ENCODE measurements at places on chromosomes 16 and 17. TPM values are rescaled to one million over a fixed set of nuclear protein-coding genes. Genes with fewer than 3 reads are reported as not detected.

Gene C16orf46
- 0.11 TPM for total RNA-seq

Gene TBX21
- total RNA-seq = not detected

GRCh38 chr17:20313891-20314290 is 153.4 kb downstream of the LGALS9B start:
- DNase-seq = no peak

Gene GCGR
- not detected for total RNA-seq

- no peak for DNase-seq
These were observed 65.5 kb downstream of the IRX5 start for GRCh38 chr16:54996186-54996585.

GRCh38 chr16:11360641-11361373 is 15.5 kb downstream of the RMI2 start:
- DNase-seq = no peak

Gene ADORA2B
- 26.7 TPM for total RNA-seq

GRCh38 chr16:50567651-50568050 is 19.5 kb downstream of the NKD1 start:
- DNase-seq = no peak

GRCh38 chr16:86388976-86389375 is 121.4 kb upstream of the FOXF1 start:
- DNase-seq = no peak

Gene PFN1
- total RNA-seq = 714 TPM

Gene MNT
- total RNA-seq = 10.5 TPM

DNA sequence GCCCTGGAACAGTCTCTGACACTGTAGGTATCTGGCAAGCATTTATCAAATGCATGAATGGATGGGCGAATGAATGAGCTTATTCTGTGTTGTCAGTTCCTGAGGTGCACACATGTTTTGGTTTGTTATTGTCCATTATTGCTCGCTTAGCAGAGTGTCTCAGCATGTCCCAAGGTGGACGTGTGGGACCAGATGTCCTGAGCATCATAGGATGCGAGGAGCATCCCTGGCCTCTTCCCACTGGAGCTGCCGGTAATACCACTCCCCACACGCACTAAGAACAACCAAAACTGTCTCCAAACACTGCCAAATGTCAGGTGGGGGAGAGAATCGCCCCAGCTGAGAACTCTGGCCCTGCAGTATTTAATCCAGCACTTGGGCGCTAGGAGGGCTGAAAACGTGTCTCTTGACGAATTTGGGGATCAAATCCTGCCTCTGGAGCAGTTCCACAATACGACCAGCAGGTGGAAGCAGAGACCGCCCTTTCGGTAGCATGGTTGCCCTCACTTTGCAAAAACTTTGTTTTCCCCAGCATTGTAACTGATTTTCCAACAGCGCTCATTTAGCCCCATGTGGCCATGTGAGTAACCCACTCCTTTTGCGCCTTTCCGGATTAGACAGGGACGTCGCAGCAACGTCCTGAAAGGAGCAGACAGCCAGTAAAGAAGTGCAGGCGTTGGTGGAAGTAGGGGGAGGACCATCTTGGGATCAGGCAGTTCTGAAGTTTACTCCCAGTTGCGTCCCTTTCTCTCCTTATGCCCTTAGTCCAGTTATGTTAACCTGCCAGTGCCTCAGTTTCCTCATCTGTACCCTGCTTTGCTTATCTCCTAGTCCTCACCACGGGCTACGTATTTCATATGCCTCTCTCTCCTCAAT is 22.7 kb downstream of the TMEM114 start:
- DNase-seq = peak; percentile 94

DNA sequence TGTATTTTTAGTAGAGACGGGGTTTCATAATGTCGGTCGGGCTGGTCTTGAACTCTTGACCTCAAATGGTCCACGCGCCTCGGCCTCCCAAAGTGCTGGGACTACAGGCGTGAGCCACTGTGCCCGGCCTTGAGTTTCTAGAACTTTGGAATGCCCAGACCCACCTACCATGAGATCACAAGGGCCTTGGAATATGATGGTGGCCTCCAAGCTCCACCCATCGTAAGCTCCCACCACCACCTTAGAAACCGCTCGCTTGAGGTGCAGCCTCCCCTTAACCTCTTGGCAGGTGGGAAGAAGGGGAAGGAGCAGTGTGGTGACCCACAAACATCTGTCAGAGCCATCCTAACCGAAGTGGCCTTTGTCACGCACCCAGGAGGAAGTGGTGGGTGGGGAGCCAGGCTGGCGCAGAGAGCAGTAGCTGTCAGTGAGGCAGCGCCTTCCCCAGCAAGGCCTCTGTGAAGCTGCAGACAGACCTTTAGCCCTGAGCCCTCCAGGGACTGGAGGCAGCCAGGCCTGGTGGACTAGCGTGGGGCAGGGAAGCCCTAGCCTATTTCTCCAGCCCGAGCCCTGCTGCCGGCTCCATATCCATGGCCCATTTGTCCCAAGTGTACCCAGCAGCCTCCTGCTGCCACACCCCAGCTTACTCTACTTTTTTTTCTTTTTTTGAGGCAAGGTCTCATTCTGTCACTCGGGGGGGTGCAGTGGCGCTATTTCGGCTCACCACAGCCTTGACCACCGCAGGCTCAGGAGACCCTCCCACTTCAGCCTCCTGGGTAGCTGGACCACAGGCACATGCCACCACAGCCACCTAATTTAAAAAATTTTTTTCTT is 13.1 kb upstream of the SEPHS2 start:
- no peak for DNase-seq

Gene DNAH17
- 0.05 TPM for total RNA-seq

Gene C16orf95
- 3.4 TPM for total RNA-seq

GRCh38 chr16:86881861-86882273 is 303.5 kb downstream of the FOXL1 start:
- no peak for DNase-seq

DNA sequence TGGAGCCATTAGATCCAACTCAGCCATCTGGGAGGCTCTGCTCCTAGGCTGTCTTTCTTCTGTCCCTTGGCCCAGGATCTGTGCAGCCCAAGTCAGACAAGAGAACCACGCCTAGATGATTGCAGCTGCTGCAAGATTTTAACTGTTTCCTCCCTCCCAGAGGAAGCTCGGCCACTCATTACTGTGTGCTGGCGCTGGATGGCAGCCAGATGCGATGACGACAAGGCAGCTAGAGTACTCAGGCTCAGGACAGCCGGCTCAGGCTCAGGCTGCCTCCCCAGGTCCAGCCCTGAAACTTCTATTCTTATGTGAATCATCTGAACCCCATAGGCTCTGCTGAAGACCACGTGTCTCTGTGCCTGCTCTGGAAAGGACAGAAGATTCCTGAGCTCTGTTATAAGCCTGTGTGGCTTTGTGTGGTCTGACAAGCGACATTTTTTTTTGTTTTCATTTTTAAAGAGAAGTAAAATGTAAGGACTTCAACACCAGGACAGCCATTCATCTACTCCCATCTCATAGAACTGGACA is 32.1 kb upstream of the FBXW10B start:
- peak; percentile 89 for DNase-seq

DNA sequence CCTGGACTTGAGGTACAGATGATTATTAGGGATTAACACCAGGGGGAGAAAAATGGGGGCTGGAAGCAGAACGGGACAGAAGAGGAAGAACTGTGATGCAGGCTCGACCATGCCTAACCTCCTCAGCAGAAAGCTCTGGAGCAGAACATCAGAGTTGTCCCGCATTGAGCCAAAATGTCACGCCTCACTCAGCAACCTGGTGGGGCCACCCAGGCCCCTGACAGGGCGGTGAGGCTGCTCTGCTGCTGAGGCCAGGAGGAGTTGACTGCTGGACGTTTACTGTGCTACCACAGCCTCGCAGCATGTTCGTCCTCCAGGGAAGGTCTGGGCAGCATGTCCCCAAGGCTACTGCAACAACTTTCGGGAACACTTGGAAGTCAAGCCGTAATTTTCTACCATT is 6.5 kb upstream of the ULK2 start:
- no peak for DNase-seq

Gene C16orf96
- not detected for total RNA-seq

GRCh38 chr16:83517398-83517797 is 290.4 kb upstream of the HSBP1 start:
- peak; percentile 3 for DNase-seq

- no peak for DNase-seq
These were observed 99.7 kb downstream of the CHD9 start for GRCh38 chr16:53154513-53154912.

Gene SLC16A5
- total RNA-seq = not detected

DNA sequence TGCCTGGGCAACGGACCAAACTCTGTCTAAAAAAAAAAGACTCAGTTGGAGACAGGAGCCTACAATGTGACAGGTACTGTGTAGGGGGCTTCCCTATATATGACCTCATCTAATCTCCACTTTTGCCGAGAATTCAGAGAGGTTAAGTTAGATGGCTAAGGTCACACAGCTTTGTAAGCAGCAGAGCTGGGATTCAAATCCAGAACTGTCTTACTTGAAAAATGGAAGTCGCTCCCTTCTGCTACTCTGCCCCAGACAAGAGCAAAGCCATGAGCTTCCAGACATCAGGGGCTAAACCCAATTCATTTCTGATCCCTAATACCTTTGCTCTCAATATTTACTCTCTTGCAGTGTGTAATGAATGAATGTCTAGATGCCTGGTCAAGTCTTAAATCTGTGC is 41.5 kb upstream of the ABCC12 start:
- DNase-seq = no peak

- no peak for DNase-seq
These were observed 132.2 kb upstream of the MPHOSPH6 start for GRCh38 chr16:82302042-82302727.

DNA sequence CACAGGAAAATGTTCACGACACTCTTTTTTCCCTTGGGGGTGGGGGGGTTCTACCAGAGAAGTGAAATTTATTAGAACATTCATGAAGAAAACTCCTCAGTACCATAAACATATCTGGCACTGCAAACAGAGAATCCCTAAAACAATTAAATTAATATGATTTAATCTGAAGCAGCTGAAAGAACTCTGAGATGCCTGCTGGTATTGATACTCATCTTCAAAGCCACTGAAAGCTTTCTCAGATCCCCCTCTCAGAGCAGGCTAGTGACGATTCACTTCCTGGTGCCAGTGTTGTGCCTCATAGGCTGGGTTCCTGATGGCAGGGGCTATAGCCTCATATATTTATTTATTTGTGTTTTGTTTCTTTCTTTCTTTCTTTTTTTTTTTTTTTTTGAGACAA is 52.7 kb downstream of the MYH10 start:
- DNase-seq = no peak

GRCh38 chr17:1720856-1721386 is 3.6 kb upstream of the WDR81 start:
- peak; percentile 72 for DNase-seq

Gene CXCL16
- total RNA-seq = 10.7 TPM

Gene CTRB2
- not detected for total RNA-seq

Gene SMIM22
- not detected for total RNA-seq

Gene TCF25
- total RNA-seq = 76.6 TPM

Gene CCDC78
- total RNA-seq = 17.7 TPM

Gene KCNJ12
- 0.48 TPM for total RNA-seq

Gene CCDC102A
- total RNA-seq = 8.9 TPM

GRCh38 chr17:67602974-67603373 is 114.8 kb upstream of the NOL11 start:
- DNase-seq = peak; percentile 82

DNA sequence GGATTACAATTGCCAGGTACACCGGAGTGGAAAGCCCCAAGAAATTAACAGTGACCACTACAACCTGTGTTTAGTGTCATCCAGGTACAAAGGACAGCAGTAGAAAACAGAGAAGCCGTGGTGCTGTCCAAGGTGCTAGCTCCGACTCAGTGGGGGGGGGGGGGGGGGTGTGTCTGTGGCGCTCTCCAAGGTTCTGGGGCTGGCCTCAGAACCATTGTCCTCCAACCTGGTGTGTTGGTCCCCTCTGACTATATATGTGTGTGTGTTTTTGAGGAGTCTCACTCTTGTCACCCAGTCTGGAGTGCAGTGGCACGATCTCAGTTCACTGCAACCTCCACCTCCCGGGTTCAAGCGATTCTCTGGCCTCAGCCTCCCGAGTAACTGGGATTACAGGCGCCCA is 5.8 kb upstream of the ZNF23 start:
- no peak for DNase-seq

DNA sequence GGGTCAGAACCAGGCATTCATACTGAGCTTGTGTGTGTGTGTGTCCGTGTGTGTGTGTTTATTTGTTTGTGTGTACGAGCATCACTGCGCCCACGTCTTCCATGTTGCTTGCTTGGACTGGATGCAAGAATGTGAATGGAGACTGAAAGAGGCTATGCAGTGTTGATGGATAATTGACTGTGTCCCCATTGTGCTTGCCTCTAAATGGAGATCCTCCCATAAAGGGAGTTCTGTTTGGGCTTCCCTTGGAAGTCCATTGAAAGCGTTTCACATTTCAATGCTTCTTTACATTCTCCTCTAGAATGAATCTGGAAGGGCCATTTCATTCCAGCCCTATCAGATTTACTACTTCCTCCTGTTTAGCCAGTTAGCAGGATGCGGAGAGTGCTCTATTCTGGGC is 124.0 kb downstream of the GP2 start:
- DNase-seq = peak; percentile 31

- no peak for DNase-seq
These were observed 9.4 kb upstream of the GNA13 start for GRCh38 chr17:65065906-65066305.

DNA sequence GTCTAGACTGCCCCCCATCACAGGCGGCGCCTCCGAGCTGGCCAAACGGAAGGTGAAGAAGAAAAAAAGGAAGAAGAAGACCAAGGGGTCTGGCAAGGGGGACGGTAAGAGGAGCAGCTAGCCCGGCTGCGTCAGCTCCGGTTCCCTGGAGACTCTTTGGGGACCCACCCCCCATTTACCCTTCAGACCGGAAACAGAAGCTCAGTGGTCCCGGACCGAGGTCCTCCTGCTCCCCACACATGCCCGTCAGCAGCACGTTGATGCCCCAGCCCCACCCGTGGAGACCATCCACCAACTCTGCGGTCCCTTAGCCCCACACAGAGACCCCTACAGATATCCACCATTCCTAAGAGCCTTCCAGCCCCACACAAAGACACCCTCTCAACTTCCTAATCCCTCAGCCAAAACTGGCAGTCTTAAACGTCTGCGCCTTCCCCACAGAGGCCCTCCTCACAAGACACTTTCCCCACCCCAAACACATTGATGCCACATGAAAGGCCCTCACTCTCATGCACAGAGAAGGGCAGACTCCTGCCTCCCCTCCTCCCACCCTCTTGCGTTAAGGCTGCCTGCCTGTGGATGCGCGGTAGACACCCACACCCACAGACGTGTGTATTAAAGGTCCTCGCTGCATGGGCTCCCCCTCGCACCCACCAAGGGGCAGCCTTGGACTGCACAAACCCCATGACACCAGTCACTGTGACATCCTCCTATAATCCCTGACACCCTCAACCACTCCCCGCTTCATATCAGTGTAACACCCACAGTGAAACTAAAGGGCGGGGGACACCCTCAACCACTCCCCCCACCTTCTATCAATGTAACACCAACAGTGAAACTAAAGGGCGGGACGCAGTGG is 58.2 kb upstream of the RPH3AL start:
- peak; percentile 30 for DNase-seq

Gene KRTAP4-12
- total RNA-seq = not detected

Gene CCDC47
- total RNA-seq = 109 TPM

Gene CCL3
- total RNA-seq = not detected

DNA sequence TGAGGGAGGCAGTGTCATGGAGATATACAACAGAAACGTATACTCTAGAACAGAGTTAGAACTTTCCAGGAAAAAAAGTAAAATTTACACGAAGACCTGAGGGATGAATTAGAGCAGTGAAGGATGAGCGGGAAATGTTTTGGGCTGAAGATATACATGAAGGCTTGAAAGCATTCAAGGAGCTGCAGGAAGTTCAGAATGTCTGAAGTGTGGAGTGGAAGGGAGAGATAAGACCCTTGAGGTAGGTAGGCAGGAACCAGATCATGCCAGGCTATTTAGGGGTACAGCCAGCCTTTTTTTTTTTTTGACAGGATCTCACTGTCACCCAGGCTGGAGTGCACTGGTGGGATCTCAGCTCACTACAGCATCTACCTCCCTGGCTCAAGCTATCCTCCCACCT is 3.2 kb upstream of the NLK start:
- no peak for DNase-seq

Data from SK-MEL-5 (cell line).